ENCODE measurements at places on chromosomes 5 and 9.
A peak's percentile ranks its signal among the peaks of the same experiment; 100 is the strongest.

- no peak for DNase-seq
These were observed 375.8 kb downstream of the GADD45G start for GRCh38 chr9:89980600-89980999.

GRCh38 chr9:7341571-7341970 is 458.0 kb downstream of the DMAC1 start:
- no peak for DNase-seq

- no peak for DNase-seq
These were observed 152.7 kb upstream of the POC5 start for GRCh38 chr5:75869891-75870290.

DNA sequence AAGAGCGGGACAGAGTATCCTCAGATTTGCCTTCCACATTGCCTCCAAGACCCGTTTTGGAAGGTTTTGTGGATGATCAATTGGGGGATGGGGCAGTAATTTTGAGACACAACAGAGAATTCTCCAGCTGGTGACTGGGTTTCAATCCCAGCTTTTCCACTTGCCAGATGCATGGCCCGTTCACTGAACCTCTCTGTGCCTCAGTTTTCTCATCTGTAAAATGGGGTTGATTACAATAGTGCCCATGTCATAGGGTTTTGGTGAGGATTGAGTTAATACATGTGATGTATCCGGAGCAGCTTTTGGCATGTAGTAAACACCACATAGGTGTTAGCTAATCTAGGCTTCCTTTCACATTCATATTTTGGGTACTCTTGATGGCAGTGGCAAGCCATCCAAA is 59.7 kb downstream of the PSAT1 start:
- DNase-seq: no peak

DNA sequence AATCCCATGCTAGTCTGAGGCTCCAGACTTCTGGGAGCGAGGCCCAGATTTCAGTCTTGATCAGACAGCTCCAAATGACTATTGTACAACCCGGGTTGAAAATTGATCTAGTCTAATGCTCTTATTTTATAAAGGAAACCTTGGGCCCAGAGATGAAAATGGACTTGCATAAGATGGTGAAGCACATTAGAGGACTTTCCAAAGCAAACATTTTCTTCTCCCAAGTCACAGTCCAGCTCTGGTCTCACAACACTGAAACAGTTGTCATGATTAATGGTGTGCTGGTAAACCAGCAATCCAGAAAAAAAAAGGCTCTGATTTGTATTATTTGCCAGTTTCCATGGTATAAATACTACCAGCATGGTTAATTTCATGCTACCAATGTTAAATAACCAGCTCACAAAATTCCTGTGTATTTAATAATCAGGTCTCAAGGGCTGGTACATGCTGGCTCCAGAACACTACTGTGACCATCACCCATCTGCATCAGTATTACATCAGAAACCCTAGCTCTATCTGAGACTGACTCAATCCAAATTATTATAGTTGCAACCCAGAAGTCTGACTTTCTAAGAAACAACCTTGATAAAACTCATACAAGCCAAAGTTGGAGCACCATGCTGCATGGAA is 32.5 kb upstream of the ABLIM3 start:
- DNase-seq: no peak

DNA sequence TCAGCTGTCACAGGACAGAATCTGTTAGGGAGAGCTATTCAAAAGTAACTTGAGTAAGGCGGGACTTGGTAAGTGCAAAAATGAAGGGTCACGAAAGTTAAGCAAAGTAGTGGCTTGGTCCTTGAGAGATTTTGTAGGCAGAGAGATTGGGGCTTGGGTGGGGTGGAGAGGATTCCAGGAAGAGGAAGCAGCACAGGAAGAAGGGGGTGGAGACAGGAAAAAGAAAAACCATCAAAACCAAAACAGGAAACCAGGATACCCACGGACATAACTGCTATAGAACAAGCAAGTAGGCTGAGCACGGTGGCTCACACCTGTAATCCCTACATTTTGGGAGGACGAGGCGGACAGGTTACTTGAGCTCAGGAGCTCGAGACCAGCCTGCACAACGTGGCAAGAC is 3.7 kb downstream of the ROPN1L start:
- no peak for DNase-seq

- DNase-seq: no peak
These were observed 13.7 kb upstream of the MTAP start for GRCh38 chr9:21788752-21789151.

GRCh38 chr9:129412814-129413536 is 207.9 kb downstream of the C9orf50 start:
- peak; percentile 63 for DNase-seq

DNA sequence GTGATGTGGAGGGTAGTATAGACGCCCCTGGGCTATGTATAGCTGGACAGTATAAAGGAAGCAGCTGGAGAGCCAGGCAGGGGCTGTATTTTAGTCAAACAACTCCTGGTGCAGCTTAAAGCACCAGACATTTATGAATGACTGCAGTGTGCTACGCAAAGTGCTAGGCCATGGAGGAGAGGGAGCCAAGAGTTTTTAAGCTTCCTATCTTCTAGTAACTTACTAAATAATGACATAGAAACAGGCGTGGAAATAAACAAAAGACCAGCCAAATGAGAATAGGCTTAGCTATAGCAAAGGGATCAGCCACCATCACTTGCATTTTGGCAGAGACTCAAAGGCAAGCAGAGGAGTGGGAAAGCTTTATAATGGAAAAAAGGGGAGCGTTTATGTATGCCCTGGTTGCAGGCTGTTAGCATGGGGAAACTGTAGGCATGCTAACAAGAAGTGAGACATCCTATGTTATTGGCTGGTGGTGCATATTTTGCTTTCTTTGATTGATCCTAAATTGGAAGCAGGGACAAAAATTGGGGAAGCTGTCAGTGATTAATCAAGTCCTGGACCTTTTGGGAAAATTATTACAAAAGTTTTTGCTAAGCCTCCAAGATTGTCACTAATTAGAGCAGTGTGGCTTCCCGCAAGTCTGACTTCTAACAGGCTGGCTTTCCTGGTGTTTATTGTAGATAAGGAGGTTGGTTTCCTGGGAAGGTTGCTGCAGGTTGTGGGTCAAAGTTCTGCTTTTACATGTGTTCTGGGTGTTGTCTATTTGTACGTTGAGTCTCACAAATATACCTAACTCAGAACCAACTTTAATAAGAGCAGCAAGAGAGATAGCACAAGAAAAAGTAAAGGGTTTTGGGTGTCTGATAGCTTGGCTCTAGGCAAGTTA is 46.6 kb downstream of the RAB3C start:
- DNase-seq: no peak

DNA sequence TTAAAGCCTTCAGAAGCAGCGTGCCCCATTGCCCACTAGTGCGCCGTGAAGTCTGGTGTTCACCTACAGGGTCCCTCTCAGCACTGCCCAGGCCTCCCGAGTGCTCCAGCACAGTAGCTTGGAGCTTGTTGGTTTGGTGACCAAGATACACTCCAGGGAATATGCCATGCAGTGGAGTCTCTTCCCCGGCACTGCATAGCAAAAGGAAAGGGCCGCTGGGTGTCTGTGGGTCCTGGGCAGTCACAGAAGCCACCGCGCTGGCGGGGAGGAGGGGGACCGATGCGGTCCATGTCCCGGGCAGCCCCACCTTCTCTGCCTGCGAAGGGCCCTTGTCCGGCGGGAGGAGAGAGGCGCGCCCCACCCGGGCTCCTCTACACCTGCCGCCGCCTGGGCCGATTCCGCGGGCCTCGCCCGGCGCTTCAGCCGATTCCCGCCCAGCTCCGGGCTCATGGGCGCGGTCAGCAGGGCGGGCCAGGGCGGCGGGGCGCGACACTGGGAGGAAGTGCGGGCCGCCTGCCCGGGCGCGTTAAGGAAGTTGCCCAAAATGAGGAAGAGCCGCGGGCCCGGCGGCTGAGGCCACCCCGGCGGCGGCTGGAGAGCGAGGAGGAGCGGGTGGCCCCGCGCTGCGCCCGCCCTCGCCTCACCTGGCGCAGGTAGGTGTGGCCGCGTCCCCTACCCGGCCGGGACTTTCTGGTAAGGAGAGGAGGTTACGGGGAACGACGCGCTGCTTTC is at the start of gene SYK:
TSS of gene SYK (plus strand) at position 579 of the 732 bp plus-strand sequence. CDS start 42,080 bp downstream, outside the sequence.
- DNase-seq: peak; percentile 94

Measured in upper lobe of left lung (tissue), 6 donors.